T-helper 17 cell (primary cell): ENCODE measurements at places on chromosomes 4 and X.
A peak's percentile ranks its signal among the peaks of the same experiment; 100 is the strongest.

DNA sequence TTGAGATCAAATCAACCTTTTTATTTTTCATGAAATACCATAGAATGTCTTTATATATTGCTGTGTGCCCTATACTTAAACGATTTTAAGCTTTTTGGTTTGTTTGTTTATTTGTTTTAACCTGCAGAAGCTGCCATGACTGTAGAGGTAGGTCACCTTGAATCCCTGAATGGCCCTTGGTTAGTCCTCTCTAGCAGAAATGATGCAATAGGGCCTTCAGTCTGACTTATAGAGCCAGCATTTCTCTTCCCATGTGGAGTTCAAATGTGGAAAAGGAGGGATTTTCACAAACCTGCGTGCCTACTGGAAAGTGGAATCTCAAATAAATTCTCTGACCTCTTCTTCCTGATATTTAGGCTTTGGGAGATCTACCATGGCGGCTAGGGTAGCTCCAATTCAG, 327.9 kb downstream of the MAPK10 start:
- no peak for DNase-seq

DNA sequence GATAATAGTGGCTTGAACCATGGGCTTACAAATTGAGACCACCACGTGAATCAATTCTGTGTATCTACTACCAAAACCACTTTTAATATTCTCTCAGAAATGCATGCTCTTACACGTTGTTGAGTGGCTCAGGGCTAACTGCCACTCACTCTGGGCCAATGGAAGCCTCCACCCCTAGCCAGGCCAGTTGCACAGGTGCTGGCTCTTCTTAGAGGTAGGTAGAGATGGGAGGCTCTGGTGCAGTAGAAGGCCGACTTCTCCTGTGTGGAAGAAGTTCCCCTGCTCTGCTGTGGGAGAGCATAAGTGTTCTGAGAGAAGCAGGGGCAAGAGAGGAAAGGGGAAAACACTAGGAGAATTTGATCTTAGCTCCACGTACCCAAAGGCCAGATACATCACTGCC, 25.0 kb upstream of the BBS12 start:
- no peak for DNase-seq

- no peak for DNase-seq
These were observed 51.0 kb downstream of the CYTL1 start for GRCh38 chr4:4968161-4968725.

GRCh38 chr4:108144451-108144850, 24.3 kb downstream of the LEF1 start:
- DNase-seq = no peak

DNA sequence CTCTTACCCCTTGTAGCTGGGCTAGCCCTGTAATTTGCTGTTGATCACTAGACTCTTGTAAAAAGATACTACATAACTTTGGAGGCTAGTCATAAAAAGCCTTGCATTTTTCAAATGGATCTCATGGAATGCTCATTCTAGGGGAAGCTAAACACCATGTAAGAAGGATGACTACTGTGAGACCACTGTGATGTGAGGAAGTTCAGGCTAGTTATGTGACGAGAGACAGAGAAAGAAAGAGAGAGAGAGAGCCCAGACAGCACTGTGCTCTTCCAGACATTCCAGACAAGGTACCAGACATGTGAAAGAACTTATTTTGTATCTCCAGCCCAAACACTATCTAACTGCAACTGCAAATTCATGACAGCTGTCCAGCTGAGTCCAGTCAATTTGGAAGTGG, 404.6 kb upstream of the PITX2 start:
- no peak for DNase-seq

DNA sequence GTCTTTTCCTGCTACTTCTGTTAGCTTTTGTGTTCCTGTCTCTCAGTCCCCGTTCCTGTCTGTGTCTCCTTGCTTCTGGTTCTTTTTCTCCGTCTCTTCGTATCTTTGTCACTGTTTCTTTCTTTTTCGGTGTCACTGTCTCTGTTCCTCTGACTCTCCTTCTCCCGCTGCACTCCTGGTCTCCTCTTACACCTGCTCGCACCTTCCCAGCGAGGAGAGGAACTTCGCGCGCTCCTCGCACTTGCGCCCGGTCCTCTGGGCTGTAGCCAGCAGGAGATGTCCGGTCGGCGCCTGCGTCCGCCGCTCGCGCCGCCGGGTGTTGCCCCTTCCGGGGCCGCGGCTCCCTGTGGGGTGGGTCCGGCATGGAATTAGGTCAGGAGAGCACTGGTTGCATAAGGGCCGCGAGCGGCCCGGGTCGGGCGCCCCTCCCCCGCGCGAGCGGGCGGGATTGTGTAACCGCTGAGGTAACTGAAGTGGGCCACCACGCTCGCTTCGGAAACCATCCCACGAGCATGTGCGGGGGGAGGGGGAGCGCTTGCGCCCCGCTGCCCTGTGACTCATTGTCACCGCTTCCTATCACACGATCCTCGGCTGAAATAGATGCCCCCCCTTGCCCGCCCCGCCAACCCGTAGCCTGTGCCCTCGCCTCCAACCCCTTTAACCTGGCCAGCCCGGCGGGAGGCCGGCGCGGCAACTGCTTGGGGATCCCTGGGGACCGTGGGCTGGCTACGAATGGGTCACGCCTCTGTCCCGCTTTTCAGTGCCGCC, 1.6 kb downstream of the LONRF3 start:
- DNase-seq = peak; percentile 68

DNA sequence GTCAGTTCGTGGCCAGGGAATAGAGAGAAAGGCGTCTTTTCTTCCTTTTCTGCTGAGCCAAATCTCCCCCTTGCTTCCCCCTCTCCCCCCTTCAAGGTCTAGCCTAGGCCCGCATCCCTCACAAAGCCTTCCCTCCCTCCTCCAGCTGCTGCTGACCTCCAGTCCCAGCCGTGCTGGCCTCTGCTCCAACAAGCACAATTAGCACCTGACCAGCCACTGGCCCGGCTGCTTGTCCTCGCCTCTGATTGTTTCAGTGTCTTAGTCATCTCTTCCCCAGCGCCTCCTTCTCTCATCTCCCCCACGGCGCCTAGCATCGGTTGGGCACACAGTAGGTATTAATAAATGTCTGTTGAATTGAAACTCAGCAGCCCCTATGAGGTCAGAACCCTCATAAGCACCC, 4.2 kb downstream of the ELF4 start:
- no peak for DNase-seq

DNA sequence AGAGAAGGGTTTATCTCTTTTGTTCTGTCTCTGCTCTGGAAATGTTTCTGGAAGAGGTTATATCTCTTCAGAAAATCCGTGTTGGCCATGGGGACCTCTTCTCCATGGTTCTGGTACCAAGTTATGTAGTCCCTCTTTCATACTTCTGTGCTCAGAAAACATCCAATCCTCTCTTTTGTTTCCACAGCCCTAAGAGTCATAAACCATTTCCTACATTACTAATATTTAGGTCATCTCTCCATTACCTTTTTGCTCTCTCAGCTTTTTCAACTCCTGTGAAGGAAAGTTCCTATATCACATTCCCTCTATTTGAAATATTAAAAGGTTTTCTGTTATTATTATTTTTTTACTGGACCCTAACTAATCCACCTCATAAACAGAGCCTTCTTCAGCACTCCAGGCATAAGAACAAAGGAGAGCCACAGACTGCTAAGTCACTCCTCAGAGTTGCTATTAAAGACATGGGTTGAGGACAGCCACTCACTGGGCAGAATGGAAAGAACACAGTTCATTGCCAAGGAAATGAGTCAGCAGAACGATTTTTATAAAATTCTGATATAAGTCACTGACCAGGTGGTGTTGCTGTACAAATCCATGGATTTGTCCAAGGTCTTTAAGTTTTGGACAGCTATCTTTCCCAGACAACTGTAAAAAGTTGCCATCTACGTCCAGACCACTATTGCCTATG, 122.4 kb upstream of the NPY2R start:
- DNase-seq = no peak

DNA sequence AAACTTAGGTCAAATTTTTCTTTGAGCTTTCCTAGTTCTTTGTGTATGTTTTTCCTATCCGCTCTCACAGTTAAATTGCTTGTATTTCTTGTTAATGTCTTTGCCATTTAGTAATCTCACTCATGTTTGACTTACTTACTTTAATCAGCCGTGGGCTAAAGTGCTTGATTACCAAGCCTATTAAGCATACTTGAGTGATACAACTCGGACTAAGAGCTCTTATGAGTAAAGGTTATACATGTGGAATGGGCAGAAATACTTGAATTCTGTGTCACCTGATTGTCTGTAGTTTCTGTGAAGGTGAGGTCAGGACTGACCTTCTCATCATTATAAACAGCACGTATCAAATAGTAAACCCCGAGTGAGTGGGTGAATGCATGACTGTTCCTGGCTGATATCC, 664.5 kb downstream of the PDHA2 start:
- DNase-seq = no peak

- DNase-seq = peak; percentile 47
These were observed 6.7 kb downstream of the MYL5 start for GRCh38 chr4:680928-681645.
